Activated CD8-positive, alpha-beta memory T cell treated with anti-CD3 and anti-CD28 coated beads for 4 hours (primary cell): ENCODE measurements at places on chromosomes 12 and 14.

DNA sequence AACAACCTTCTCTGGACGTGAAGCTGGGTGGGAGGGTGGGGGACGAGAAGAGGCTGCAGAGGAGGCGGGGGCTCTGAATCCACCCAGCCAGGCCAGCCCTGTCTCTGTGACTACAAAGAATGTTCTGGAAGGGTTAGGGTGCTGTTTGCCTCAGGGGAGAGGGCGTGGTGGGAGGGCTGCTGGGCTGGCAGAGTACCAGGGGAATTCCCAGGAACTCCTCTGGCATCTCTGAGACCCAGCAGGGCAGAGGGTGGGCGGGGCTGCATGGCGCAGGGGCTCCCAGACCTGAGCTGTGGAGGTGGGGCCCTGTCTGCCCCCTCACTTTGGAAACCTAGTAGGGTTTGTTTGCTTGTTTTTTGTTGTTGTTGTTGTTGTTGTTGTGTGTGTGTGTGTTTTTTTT is 45.5 kb upstream of the FZD10 start:
- no peak for DNase-seq

DNA sequence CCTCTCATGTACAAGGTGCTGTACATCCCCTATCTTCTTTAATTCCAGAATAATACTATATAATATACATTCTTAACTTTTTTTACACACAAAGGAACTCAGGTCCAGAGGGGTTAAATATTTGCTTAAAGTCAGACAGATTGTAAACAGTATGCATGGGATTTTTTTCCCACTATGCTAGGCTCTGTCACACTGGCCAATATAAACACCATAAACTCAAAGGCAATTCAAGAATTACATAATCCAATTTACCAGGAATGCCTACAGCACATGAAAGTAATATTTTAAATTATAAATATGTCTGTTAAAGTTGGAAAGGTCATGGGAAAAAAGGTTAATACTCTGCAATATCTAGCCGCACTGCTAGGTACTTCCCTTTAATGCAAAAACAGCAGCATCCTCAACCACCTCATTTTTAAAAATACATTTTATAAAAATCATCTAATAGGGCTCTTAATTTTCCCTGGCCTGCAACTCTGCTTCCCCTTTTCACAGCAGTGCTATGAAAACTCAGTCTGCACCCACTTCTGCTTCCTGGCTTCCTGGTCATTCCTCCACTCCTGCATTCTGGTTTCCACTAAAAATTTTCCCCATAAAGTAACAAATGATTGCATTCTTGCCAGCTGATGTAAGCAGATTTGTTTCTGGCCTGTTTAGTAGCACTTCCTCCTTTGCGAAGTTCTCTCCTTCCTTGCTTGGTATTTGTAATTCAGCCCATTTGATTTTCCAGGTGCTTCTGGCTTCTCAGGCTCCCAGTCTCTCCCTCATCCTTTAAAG is 128.1 kb downstream of the ITPR2 start:
- no peak for DNase-seq

DNA sequence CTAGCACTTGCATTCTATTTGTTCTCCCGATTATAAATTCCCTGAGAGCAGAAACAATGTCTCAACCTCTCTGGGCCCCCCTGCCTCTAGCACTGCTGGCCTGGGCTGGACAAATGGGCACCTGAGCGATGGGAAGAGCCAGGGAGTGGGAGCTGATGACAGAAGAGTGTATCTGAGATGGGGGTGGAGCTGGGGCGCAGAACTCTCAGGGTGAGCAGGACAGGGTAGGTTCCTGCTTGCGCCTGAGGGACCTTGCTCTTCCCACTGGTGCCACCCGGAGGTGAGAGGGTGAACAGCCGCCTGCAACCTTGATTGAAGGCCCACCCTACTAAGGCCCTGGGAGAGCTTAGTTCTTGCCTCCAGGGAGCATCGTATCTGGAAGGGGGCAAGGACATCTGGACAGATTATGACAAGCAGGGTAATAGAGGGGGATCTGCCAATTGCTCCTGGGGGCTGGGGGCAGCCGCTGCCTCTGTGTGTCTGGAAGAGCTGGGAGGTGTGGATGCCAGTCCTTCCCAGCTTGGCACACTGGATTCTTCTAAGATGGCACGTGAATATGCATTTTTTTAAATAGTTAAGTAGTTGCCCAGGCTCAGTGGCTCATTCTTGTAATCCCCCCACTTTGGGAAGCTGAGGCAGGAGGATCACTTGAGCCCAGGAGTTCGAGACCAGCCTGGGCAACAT is 43.0 kb upstream of the TSPAN9 start:
- DNase-seq = no peak

- DNase-seq = no peak
Observed at GRCh38 chr14:95611293-95611880, 74.8 kb upstream of the TCL1B start.

GRCh38 chr12:11633968-11634367 is 15.5 kb upstream of the ETV6 start:
- no peak for DNase-seq

DNA sequence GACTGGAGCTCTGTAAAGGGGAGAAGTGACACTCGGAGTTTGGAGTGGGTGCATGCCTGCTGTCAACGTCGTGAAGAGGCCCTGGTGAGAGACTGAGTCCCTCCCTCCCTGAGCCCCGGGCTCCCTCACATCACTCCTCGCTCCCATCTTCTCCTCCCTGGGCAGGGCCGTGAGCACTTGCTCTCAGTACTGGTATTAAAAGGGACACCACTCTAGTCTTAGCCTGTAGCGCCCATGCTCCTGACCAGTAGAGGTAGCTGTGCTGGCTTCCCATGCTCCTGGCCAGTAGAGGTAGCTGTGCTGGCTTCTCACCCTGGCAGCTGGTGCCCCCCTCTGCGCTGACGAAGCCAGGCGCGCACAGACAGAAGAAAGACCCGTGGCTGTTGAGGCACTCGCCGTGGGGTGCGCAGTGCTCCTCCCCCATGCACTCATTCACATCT is 14.7 kb downstream of the ISCA2 start:
- DNase-seq = no peak

DNA sequence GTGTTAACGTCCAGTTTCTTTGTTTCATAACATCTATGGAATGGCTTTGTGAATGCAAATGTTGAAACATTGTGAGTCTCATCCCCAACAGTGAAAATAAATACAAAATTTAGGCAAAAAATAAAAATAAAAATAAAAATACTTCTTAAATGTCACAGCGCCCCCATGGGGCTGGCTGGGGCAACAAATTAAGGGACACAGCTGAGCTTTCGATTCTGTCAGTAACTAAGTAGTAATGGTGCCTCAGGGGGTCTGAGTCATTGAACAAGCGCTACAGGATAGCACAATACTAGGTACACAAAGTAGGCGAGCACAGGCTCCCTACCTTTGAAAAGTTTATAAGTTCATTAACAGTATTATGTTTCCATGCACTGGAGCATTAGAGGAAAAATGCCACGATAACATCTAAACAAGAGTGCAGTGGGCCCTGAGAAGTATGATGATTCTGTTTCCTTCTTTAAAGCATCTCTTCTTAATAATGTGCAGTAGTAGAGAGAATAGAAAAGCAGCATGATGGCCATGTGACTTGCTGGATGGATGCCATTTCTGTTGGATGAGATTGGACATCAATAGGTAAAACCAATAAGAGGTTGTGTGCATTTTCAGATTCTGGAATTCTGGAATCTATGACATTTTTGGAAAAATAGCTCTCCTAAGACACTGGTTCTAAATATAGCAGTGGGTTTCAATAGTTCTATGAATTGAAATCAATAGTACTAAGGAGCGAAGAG is 667.2 kb downstream of the DIO2 start:
- no peak for DNase-seq

GRCh38 chr12:70754330-70754741 is 117.1 kb upstream of the PTPRB start:
- no peak for DNase-seq

GRCh38 chr12:12507121-12507520 is 55.5 kb downstream of the DUSP16 start:
- no peak for DNase-seq

- DNase-seq = no peak
Observed at GRCh38 chr14:22448905-22449599, 140.0 kb downstream of the DAD1 start.

DNA sequence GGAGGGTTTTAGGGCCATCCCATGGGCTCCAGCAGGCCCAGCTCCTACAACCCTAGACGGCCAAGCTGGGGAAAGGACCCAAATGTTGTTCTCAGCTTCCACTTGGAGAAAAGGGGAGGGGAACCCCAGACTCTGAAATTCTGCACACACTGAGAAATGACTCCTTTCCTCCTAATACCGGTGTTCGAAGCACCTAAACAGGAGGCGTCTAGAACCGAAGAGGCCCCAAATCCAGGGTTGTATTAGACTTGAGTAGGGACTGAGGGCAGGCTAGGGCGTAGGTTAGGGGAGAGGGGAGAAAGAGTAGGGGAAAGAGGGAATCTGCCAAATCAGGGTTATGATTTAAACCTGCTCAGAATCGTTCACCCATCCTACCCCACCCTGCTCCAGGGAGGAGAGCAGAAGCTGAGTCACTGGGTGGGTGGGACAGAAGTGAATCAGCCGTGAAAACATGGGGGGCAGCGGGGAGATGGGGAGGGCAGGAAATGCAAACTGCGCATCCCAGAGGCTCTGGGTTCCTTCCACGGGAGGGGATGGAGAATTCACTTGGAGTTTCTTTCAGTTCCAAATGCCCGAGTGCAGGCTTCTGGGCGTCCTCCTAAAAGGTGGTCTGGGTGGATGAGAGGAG is 1.0 kb downstream of the IGFBP6 start:
- DNase-seq = no peak

- no peak for DNase-seq
Observed at GRCh38 chr14:81157431-81157830, 63.3 kb downstream of the GTF2A1 start.

DNA sequence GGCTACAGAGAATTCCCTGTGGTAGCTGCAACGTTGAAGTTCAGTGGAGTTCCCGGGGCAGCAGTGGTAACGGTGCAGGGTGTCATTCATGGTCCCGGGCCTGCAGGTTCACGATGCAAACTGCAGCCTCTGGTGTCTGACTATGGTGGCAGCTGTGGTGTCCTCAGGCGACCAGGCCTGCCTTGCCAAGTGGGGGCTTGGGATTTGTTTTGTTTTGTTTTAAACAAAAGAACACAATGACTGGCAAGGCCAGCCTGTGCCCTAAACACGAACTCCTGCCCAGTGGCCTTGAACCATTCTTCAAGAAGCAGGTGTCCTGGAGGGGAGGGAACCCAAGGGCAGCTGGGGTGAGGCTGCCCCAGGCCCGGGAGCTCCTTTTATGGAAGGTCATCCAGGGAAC is 48.5 kb downstream of the LRRC74A start:
- no peak for DNase-seq

DNA sequence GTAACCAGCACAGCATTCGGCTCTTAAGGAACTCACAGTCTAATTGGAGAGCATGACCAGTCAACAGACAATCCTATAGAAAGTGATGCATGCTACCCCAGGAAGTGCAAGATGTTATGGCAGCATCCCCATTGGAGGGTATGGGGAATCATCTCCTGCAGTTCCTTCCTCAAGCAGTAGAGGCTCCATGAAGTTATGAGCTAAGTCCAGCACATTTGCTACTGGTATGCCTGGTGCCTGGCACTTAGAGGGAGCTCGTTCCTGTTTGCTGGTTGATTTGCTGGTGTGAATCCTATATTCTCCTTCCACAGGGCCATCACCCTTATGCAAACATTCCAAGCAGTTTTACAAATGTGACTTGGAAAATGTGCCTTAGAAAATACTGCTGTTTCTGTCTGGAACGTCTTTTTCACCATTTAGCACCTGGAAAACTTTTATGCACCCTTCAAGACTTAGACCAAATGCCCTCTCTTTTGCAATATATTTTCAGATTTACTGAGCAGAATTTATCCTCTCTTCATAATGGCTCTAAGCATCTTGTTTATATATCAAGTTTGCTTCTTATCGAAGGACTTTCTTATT is 136.1 kb upstream of the WSCD2 start:
- DNase-seq = no peak

GRCh38 chr14:29857551-29857950 is 70.1 kb downstream of the PRKD1 start:
- DNase-seq = no peak

- DNase-seq = no peak
Observed at GRCh38 chr12:131166717-131167116, 213.0 kb downstream of the ADGRD1 start.

DNA sequence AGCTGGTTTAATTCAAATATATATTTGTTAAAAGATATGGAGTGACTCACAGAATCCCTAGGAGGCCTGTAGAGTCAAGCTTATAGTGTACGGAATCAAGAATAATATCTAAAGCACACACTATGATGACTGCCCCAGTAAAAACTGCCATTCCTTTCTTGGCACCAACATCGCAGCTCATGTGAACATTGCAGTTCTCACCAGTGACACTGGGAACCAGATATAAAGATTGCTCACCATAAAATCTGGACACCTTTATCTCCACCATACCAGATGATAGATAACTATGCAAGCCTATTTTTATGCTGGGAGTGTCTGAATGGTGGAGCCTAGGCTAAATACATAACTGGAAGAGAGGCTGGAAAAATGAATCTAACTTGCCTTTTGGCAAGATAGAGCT is 463.9 kb upstream of the TBX3 start:
- DNase-seq = no peak

GRCh38 chr12:123449856-123450255 is 8.1 kb upstream of the SNRNP35 start:
- DNase-seq = no peak

GRCh38 chr12:49010092-49010668 is 8.4 kb downstream of the PRKAG1 start:
- no peak for DNase-seq

DNA sequence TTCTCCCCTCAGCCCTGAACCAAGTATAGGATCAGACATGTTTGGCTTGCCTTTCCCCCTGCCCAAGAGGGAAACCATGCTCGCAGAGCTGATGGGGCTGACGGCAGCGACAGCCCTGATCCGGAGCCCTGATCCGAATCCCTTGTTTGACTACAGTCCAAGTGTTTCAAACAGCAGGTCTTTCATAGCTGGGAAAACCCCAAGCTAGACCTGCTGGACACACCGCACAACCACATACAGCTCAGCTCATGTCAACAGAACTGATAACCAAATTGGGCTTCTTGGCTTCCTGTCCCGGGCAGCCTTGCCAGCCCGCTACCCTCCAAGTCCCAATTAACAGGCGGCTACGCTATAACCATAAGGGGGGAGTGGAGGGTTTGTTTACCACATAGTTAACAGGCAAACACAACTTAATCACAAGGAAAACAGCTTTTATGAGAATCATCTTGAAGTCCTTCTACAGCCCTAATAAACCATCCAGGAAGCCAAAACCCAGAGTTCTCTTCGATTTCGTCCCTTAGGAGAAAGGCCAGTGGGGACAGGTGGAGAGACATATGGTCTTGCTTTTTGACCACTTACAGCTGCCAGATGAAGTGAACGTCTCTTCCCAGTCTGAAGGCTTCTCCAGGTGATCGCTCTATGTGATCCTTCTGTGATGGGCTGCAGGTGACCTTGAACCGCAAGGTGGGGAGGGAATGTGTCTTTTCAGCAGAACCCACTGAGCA is 64.5 kb upstream of the MANSC4 start:
- no peak for DNase-seq
